ENCODE measurements at places on chromosomes 11 and 22. TPM values are rescaled to one million over a fixed set of nuclear protein-coding genes. Genes with fewer than 3 reads are reported as not detected.

GRCh38 chr11:130765951-130766649 is 150.2 kb downstream of the SNX19 start:
- H3K36me3 ChIP-seq, result no peaks in the 10 kb centered on the region
- no peaks in the 10 kb centered on the region for H3K27me3 ChIP-seq

DNA sequence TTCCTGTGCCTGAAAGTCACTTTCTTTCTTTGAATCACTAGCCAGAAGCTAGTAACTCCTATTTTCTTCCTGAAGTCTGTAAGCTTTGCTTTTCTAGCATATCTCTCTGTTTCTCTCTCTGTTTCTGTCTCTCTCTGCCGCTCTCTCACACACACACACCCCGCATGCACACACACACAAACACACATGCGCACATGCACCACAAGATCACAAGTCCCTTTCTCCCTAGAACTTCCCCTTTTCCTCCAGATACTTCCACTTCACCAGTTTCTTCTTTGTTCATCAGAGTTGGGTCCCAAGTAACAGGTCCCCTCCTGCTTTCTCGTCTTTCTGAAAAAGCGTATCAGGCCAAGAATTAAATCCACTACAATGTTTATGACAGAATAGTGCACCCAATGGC is 148.5 kb upstream of the HSD17B12 start:
- H3K27ac ChIP-seq, result no peak overlapping the region
- no peaks in the 10 kb centered on the region for H3K36me3 ChIP-seq
- H3K4me3 ChIP-seq, result no peak overlapping the region
- no peaks in the 10 kb centered on the region for H3K4me1 ChIP-seq
- DNase-seq, result no peak
- H3K27me3 ChIP-seq, result peaks cover 10% of the 10 kb centered on the region

Gene SLC17A6
- not detected for total RNA-seq

GRCh38 chr22:35894464-35894878 is 134.2 kb downstream of the RBFOX2 start:
- no peak for DNase-seq
- H3K4me1 ChIP-seq, result peaks cover 17% of the 10 kb centered on the region
- H3K36me3 ChIP-seq, result no peaks in the 10 kb centered on the region
- no peaks in the 10 kb centered on the region for H3K27me3 ChIP-seq
- H3K27ac ChIP-seq, result no peak overlapping the region
